Placental epithelial cell (primary cell): ENCODE measurements at places on chromosomes 5 and 9. TPM values are rescaled to one million over a fixed set of nuclear protein-coding genes. Genes with fewer than 3 reads are reported as not detected.

The C5orf58 gene
- not detected in 2 replicates for total RNA-seq

The TGFBR1 gene
- total RNA-seq = 148 TPM in 2 replicates

The CAVIN4 gene
- total RNA-seq = 0.33 and 0.79 TPM in 2 replicates

The NPR3 gene
- total RNA-seq = under 0.01 and 0.11 TPM in 2 replicates

The KCNV2 gene
- total RNA-seq = not detected in 2 replicates

The QSOX2 gene
- total RNA-seq = 4.3 and 10.6 TPM in 2 replicates

The CKMT2 gene
- 0.54 TPM in 1 of 2 replicates, not detected in the other for total RNA-seq

The SLC6A19 gene
- total RNA-seq = not detected in 2 replicates

The CARD19 gene
- total RNA-seq = 21.6 and 32.0 TPM in 2 replicates

The CCDC180 gene
- 2.9 and 11.4 TPM in 2 replicates for total RNA-seq

The FBXW5 gene
- 112 and 219 TPM in 2 replicates for total RNA-seq

The PTGES gene
- total RNA-seq = 309 and 422 TPM in 2 replicates

The PPP2R2B gene
- total RNA-seq = under 0.01 TPM in 1 of 2 replicates, not detected in the other

The PCDHGB3 gene
- 3.1 and 5.9 TPM in 2 replicates for total RNA-seq

The DOK3 gene
- 1.4 and 3.5 TPM in 2 replicates for total RNA-seq

The GARIN3 gene
- total RNA-seq = not detected in 2 replicates

The WDR41 gene
- 85.2 and 108 TPM in 2 replicates for total RNA-seq

The AQP7 gene
- total RNA-seq = not detected in 2 replicates

The INSL4 gene
- total RNA-seq = not detected in 2 replicates

The TMEFF1 gene
- total RNA-seq = 0.22 and 0.39 TPM in 2 replicates

The WNT8A gene
- total RNA-seq = not detected in 2 replicates

The ARL14EPL gene
- total RNA-seq = not detected in 2 replicates

The ZFP62 gene
- 14.9 and 23.9 TPM in 2 replicates for total RNA-seq

The FBXL7 gene
- 6.9 and 7.9 TPM in 2 replicates for total RNA-seq

The IL33 gene
- total RNA-seq = 0.43 TPM in 1 of 2 replicates, not detected in the other

The TRPM3 gene
- 0.39 and 0.43 TPM in 2 replicates for total RNA-seq

The UBE2QL1 gene
- total RNA-seq = not detected in 2 replicates

The LCN15 gene
- total RNA-seq = not detected in 2 replicates

The CWC27 gene
- total RNA-seq = 11.8 and 12.1 TPM in 2 replicates

The TRIP13 gene
- 3.1 and 9.2 TPM in 2 replicates for total RNA-seq

The GPR151 gene
- not detected in 2 replicates for total RNA-seq

The ENTR1 gene
- 29.4 and 33.8 TPM in 2 replicates for total RNA-seq

The TMC1 gene
- total RNA-seq = under 0.01 and 0.79 TPM in 2 replicates

The LECT2 gene
- not detected in 2 replicates for total RNA-seq

The CDKN2B-AS1 gene
- 5.7 and 11.4 TPM in 2 replicates for total RNA-seq

The OLFML2A gene
- 8.6 and 14.9 TPM in 2 replicates for total RNA-seq

The SET gene
- total RNA-seq = 273 and 299 TPM in 2 replicates

The LEAP2 gene
- 0.39 TPM in 1 of 2 replicates, not detected in the other for total RNA-seq

The NCBP1 gene
- total RNA-seq = 22.0 and 51.2 TPM in 2 replicates

The MOB3B gene
- total RNA-seq = 7.9 and 27.4 TPM in 2 replicates

The CDKN2B gene
- 29.4 and 98.1 TPM in 2 replicates for total RNA-seq
